ENCODE measurements at places on chromosomes 6 and 20.

GRCh38 chr6:110183292-110183885 is 3.2 kb downstream of the CDC40 start:
- no peak for DNase-seq

DNA sequence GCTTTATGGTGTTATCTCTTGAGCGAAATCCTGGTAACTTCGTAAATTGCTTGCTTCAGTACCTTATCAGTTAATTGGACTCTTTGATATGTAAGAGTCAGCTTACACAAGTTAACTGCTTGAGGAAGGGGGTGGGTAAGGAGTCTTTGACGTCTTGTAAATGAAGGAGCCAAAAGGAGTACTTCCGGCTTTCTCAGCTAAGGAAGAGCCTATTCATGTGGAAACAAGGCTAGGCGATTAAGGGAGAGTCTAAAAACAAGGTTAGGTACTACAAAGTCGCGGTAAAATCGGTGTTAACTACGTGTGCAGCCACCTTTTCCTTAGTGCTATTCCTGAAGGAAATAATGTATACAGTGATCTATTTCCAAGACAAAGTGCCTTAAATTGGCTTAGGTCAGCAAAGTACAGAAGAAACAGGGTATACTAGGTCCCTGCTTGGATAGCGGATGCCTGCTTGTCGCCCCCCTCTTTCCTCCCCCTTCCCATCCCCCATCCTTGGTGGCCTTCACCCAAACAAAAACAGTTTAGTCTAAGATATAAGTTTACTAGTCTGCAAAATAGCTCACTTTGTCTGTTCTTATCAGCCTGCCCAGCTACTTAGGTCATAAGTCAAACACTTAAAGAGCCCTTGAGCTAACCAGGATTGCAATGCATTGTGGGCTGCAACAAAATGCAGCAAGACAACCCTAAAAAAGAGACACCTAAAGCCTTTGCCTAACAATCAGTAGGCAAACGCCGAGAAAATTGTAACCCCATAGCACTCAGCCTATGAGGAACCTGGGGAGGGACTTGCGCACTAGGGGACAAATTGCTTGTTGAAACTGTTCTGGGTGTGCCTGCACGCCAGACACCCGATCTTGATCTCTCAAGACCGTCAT is 147.3 kb downstream of the TRIM27 start:
- no peak for DNase-seq

DNA sequence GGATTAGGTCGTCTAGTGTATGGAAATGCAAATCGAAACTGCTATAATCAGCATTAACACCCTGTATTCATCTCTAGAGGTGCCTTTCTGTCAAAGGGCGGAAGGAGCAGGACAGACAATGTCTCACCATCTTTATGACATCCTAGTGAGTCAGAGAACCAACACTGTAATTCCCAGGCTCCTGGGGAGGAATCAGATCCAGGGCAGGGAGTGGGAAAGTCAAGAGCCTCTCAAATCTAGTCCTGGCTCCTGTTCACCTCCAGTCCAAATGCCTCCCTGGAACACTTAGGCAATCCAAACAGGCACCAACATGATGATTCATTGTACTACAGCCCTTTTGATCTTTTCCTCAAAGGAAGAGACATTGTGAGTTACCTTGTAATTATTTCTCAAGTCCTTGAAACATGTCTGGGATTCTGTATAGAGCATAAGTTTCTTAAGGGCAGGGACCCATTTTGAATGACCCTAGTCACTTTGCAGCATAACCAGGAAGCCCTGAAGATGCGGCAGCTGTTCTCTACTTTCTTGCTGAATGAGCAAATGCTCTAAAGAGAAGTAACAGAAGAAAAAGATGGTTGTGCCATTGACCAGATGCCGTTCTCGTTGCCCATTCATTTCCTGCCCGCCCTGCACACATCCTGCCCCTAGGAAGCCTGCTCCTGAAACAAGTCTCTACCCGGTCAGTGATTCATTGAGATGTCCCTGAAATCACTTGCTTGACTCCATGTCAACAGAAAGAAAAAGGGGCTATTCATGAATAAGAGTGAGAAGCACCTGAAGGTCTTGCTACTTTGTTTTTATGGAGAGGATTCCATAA is 112.8 kb upstream of the JARID2 start:
- peak; percentile 53 for DNase-seq

DNA sequence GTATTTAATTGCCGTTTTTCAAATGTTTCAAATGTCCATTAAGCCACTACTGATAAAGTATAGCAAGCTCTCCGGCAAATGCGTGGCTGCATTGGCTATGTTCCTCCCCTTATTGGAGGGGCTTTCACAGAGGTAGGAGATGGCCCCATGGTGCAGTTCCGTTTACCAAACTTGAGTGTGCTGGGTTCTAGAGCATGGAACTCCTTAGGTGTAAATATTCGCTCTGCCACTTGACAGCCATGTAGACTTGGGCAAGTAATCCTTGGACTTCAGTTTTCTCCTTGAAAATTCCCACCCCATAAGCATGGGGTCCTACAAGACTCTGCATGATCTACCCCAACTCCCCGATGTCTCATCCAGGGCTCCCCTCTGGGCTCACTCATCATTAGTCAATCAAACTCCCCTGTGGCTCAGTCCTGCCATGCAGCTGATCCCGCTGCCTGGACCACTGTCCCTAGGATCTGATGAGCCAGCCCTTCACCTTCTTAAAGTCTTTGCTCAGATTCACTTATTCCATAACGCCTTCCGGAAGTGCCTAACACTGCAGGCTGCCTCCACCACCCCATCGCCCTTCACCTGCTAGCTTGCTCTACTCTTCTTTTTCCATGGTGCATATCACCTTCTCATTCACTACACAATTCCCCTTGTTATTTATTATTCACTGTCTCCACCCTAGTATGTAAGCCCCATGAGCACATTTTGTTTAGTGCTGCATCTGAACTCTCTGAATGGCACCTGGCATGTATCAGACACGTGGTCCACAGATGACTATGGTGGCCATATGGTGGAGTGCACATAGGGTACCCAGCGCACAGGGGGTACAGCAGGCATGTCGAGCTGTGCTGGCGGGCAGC is 18.8 kb downstream of the PRR18 start:
- no peak for DNase-seq

DNA sequence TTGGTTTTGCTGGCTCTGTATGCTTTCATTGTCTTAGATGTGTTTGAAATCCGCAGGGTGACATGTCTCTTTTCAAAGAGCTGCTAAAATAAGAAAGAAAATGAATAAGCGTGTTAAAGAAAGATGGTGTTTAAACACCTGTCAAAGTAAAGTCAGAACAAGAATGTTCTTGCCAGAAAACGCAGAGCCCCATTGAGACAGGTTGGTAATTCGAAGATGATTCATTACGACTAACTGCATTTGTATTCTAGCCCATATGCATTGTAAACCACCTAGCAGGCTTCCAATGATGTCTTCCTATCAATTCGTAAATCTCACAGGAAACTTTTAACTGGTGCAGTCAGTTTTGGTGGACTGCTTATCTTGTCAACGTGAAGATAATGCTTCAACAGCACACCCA is 16.8 kb downstream of the PHACTR2 start:
- no peak for DNase-seq

DNA sequence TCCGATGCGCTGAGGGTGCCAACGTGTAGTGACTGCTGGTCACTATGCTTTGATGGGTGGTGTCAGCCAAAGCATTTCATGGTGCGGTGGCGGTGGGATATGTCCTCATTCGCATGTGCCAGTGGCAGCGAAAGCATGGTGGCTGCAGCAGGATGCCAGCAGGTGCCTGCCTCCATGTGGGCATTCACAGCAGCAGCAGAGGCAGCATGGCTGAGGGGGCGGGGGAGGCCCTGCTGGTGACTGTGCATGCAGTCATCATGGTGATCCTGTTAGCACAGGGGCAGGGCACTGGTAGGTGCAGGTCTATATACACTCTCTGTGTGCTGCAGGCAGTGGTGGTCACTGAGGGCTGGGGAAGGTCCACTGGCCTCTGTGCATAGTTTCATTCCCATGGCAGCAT is 22.0 kb downstream of the FIG4 start:
- DNase-seq: no peak

Data from NCI-H510A treated with DMSO at 0.1 percent for 48 hours (cell line).